HFF-Myc (cell line): ENCODE measurements at places on chromosomes 7 and 10.

GRCh38 chr7:128437426-128438332, 18.0 kb upstream of the HILPDA start:
- DNase-seq, result no peak

GRCh38 chr7:35399216-35399615, 145.3 kb upstream of the TBX20 start:
- DNase-seq, result no peak

GRCh38 chr10:103555712-103556111, 62.2 kb downstream of the NEURL1 start:
- no peak for DNase-seq

- DNase-seq, result no peak
Observed at GRCh38 chr7:17010637-17011300, 129.0 kb upstream of the AGR3 start.

- DNase-seq, result peak; percentile 19
Observed at GRCh38 chr10:98055841-98056516, 25.6 kb upstream of the CRTAC1 start.

DNA sequence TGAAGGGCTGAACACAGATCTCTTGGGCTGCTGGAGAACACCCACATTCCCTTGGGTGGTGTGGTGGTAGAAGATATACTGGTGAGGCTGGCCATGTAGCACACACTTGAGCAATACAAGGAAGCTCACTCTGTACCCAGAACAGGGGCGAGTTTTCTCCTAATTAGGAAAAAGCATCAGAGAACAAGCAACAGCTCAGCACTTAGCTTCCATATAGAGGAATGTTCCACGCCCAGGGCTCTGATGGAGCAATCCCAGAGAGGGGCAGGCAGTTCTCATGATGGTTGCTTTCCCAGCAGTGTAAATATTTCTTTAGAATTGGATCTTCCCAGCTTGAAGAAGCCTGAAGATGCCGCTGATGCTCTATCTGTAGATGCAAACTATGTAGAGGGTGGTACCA, 21.0 kb upstream of the PNLIP start:
- no peak for DNase-seq

GRCh38 chr7:152006336-152006735, 19.1 kb upstream of the GALNT11 start:
- no peak for DNase-seq

GRCh38 chr7:9945857-9946256, 1027.8 kb upstream of the PHF14 start:
- DNase-seq, result no peak

GRCh38 chr10:6164271-6165095, 38.2 kb upstream of the PFKFB3 start:
- DNase-seq, result no peak

GRCh38 chr10:72846238-72846637, 47.3 kb upstream of the OIT3 start:
- peak; percentile 42 for DNase-seq

DNA sequence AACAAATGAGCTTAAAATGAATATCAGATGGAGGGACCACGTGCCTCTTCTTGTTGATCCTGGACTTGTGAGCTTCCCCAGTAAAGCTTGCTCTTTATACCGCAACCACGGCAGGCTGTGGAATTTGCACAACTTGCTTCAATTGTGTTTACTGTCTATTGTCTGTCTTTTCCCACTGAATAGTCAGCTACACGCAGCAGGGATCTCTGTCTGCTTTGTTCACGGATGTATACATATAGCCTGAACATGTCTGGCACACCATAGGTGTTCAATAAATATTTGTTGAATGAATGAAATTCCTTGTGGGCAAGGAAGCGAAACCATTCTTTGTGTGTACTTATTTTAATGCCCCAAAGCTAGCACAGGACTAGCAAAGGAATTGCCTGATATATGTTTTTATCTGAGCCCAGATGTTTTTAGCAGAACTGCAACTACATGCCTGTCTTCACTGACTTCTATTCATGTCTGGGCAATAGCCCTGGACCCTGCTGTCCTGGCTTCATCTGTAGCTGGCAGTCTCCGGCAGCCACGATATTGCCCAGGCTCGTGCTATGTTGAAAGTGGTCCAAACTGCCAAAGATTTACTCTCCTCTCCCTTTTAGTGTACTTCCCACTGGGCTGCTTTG, 29.9 kb upstream of the IFRD1 start:
- DNase-seq, result peak; percentile 30

DNA sequence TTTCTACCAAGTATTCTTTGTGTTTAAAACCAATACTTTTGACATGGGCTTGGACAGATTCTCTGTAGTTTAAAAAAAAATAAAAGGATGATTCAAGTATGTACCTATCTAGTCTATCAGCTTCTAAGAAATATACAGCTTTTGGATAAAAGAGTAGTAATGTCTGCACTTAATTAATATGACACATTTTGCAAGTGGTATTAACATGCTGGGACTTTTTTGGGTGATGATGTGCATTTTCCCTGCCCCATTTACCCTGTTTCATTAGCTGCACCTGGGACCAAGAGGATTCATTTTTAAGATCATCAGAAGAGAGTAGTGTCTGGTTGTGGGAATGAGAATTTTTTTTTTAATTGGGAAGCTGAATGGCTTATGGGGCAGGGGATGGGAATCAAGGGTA, 236.2 kb upstream of the KLF14 start:
- DNase-seq, result no peak

DNA sequence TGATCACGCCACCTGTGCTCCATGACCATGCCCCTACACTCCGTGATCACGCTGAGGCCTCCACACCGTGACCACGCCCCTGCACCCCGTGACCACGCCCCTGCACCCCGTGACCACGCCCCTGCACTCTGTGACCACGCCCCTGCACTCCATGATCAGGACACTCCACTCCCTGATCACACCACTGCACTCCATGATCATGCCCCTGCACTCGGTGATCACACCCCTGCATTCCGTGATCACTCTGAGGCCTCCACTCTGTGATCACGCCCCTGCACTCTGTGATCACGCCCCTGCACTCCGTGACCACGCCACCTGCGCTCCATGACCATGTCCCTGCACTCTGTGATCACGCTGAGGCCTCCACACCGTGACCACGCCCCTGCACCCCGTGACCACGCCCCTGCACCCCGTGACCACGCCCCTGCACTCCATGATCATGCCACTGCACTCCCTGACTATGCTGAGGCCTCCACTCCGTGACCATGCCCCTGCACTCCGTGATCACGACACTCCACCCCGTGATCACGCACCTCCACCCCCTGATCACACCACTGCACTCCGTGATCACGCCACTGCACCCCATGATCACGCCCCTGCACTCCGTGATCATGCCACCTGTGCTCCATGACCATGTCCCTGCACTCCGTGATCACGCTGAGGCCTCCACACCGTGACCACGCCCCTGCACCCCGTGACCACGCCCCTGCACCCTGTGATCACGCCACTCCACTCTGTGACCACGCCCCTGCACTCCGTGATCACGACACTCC, 27.7 kb downstream of the STK32C start:
- DNase-seq, result no peak

GRCh38 chr10:117240621-117241529, at the start of gene SLC18A2:
SLC18A2 (plus strand) TSS chr10:117241114; CDS start chr10:117241694, 580 bp downstream.
- no peak for DNase-seq
